ENCODE measurements at places on chromosomes 13 and 19. TPM values are rescaled to one million over a fixed set of nuclear protein-coding genes. Genes with fewer than 3 reads are reported as not detected.

Gene B3GNT3
- 6.8 TPM for total RNA-seq

Gene ZNF285
- total RNA-seq: 7.7 TPM

Gene GDF15
- 190 TPM for total RNA-seq

Gene MBD3L4
- not detected for total RNA-seq

Gene IGFL1
- total RNA-seq: not detected

Gene GNG14
- total RNA-seq: not detected

Gene ZNF554
- 3.3 TPM for total RNA-seq

Gene KLF1
- total RNA-seq: not detected

Gene SERP2
- total RNA-seq: 8.1 TPM

Gene FAM98C
- 8.9 TPM for total RNA-seq

Gene ZNF728
- 0.40 TPM for total RNA-seq

Gene IFI30
- 25.1 TPM for total RNA-seq

Gene SLC27A1
- 19.4 TPM for total RNA-seq

Gene ZNF681
- 2.8 TPM for total RNA-seq

Gene ZNF611
- 27.4 TPM for total RNA-seq

Gene IZUMO1
- not detected for total RNA-seq

Gene HSD17B14
- total RNA-seq: 1.7 TPM

Gene KLK12
- not detected for total RNA-seq

Gene CRX
- total RNA-seq: not detected

Gene ZNF208
- 1.4 TPM for total RNA-seq

Gene MYO16
- 0.17 TPM for total RNA-seq

Gene CEACAM7
- not detected for total RNA-seq

Gene FCER2
- total RNA-seq: not detected

Gene GPR12
- not detected for total RNA-seq

Gene MEF2B
- 0.20 TPM for total RNA-seq

Gene ADPRHL1
- total RNA-seq: 5.6 TPM

Gene ATP8B3
- 2.4 TPM for total RNA-seq

Gene GNG7
- total RNA-seq: not detected

Gene KCTD15
- 28.2 TPM for total RNA-seq

Gene TUBB4A
- total RNA-seq: 6.8 TPM

Gene GAS6
- total RNA-seq: 236 TPM

Gene AXL
- total RNA-seq: 151 TPM

Gene PCP2
- total RNA-seq: 0.30 TPM

Gene SMIM44
- total RNA-seq: 2.1 TPM

Gene CASP14
- total RNA-seq: not detected

Gene FUT3
- total RNA-seq: 3.1 TPM

Gene ZNF69
- 43.7 TPM for total RNA-seq

Gene AP1M2
- total RNA-seq: 2.0 TPM

Gene PLK5
- not detected for total RNA-seq

Gene COX7A1
- 2.8 TPM for total RNA-seq
